ENCODE measurements at places on chromosomes 5 and 9.
A peak's percentile ranks its signal among the peaks of the same experiment; 100 is the strongest.

DNA sequence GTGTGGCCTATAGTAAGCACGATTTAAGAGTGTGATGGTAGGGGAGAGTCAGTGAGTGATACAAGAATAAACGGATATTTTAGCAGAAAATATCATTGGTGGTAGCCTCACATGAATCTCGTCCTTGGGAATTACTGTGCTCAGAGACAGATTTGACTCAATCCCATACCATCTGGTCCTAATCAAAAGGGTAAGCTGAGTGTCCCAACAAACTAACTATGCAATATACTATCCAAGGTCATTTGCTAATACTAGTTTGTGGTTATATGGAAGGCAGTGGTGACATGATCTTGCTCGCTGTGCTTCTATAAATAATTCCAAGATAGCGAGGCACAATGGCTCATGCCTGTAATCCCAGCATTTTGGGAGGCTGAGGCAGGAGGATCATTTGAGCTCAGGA is 103.2 kb downstream of the TRPM6 start:
- DNase-seq = no peak

GRCh38 chr5:143665866-143666265 is 146.1 kb upstream of the HMHB1 start:
- DNase-seq = peak; percentile 12

DNA sequence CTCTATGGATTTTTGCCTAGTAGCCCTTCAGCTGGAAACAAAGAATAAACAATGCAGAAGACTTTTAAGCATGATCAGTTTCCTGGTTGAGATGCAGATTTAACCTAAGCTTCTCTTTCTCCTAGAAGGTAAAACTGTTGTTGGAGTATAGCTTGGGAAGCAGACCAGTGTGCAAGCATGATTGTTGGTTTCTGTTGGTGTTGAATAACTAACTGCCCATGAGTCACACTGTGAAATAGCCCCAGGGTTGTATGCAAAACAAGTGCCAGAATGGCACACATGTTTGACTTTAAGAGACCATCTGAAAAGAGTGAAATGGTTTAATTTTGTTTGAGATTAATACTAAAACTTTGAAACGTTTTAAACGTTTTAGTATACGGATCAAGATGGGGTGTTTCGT is 227.1 kb downstream of the ARHGEF28 start:
- peak; percentile 23 for DNase-seq

- no peak for DNase-seq
These were observed 451.0 kb upstream of the TUSC1 start for GRCh38 chr9:26129217-26129616.

DNA sequence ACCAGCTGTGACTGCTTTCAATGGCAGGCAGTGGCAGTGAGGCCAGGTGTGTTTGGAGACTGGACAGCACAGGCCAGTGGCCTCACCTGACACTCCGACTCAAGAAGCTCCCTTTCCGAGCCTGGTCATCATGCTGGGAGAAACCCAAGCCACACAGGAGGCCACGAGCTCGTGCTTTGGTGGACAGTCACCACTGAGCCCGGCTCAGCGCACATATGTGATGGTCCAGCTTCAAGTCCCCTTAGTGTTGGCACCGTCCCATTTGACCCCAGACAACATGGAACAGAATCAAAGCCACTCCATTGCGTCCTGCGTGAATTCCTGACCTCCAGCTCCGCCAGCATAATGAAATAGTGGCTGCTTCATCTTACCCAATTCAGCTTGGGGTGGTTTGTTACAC is 64.0 kb upstream of the PPP1R26 start:
- DNase-seq = no peak

GRCh38 chr5:144183254-144183889 is 12.7 kb downstream of the KCTD16 start:
- DNase-seq = peak; percentile 72

DNA sequence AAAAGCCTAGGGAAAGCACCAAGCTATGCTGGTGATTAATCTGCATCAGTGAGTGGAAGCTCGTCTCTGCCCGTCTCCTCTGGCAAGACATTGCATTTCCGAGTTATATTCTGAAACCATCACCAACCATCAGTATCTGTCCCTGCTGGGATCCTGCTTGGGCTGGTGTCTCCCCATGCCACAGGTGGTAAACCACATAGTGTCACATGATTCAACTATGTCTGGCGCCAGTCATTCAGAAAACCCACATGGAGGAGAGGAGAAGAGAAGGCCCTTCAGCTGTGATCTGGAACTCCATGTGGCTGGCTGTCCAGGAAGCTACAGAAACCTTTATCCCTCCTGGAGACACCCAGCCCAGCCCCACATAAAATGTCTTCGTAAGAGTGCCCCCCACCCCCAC is 4.8 kb downstream of the IL9 start:
- no peak for DNase-seq
